ENCODE measurements at places on chromosomes 5 and 9.

DNA sequence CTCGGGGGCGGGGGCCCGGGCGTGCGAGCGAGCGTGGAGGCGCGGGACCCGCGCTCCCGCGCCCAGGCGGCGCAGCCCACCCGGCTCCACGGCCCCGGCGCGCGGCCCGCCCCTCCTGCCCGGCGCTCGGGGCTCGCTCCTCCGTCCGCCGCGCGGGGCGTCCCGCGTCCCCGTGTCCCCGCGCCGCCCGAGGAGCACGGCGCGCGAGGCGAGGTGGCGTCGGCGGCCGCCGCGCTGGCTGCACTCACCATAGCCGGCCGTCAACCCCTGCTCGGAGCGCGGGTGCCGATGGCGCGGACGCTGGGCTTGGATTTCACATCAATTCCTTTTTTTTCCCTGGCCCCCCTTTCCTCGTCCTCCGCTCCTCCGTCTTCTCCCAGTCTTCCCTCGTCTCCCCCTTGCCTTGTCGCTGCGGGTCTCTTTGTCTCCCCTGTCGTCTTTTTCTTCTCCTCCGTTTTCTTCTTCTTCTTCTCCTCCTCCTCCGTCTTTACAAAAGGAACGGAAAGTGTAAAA is 494 bp downstream of the PTCH1 start:
- peak; percentile 29 for DNase-seq

- peak; percentile 69 for DNase-seq
Measured at GRCh38 chr9:125558453-125559092, 148.4 kb downstream of the MAPKAP1 start.

DNA sequence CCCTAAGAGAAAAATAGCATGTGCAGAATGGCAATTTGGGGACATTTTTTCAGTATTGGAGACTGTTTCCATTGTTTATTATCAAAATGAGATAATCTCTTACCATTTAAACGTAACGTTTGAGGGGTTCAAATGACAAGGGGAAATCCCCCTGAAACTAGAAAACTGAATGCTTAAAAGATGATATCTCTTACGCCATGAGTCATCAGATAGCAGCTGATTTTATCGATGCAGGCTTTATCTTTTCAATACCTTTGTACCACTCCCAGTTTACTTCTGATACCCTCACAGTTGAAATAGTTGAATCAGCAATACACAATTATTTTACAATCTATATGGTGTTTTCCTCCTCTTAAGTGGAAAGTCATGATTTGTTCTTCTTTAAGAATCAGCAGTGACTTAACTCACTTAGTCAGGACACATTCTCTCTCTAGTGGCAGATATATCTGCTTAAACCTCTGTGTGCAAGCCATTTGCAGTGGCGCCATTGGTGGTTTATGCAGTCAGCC is 29.2 kb downstream of the OSMR start:
- DNase-seq: no peak

- DNase-seq: no peak
Measured at GRCh38 chr9:127174386-127175318, 52.2 kb upstream of the ANGPTL2 start.

DNA sequence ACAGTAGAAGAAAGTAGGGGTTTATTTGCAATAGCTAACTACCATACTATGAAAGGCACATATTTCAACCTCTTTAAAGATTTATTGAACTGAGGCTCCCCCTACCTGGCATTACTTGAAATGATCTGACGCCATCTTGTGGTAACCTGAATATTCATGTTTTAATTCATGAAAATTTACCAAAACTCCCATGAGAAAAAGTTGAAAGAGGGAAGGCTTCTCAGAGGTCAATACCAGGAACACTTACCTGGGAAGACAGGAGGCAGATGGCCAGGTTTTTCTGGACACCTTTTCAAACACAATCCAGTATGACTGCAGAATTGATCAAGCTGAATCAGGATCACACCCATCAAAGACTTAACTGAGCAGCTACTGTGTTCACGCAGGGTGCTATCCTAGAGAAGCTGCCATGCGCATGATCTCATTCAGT is 9.4 kb downstream of the PRELID2 start:
- peak; percentile 11 for DNase-seq

DNA sequence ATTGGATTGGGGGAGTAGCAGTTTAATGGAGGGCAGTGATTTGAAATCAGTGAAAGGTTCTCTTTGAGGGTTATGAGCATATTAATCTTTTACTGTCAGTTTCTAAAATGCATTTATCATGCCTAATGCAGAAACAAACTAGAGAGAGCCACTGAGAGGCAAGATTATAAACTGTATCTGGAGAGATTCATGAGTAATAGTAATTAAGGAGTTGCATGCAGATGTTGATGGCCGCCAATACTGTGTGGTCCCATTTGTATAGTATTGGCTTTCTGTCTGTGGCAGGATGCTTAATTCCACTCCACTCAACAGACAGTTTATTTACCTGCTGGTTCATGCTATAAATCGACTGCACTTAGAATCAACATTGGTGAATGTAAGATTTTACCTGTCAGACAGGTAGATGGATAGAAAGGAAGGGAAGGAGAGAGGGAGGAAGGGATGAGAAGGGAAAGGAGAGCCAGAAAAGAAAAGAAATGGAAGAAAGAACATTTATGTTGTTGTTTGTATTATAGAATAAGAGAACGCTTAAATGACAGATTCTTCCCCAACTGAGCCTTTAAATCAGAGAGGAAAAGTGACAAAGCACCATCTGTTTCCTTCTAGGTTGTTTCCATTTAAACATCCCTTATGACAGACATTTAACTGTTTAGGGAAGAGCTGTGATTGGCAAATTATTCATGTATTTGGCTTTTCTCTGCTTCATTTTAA is 146.5 kb downstream of the PAM start:
- DNase-seq: no peak

GRCh38 chr9:129145841-129146292 is 32.2 kb downstream of the IER5L start:
- no peak for DNase-seq

GRCh38 chr9:70553707-70554673 is 139.5 kb upstream of the KLF9 start:
- no peak for DNase-seq

DNA sequence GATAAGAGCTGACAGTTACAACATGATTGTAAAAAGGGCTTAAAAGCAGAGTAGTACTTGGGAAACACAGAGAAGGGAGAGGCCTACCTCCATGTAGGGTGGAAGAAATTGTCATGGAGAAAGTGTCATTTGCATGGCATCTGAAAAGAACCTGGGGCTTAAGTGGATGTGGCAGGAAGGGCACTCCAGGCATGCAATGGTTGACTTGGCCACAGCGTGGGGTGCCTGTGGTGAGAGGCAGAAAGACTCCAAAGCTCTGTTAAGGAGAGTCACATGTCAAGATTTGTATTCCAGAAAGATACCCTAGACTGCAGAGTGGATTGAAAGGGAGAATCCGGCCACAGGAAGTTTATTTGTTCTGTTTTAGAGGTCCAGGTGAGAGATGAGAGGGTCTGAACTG is 2.4 kb downstream of the POLR3G start:
- DNase-seq: no peak

- peak; percentile 87 for DNase-seq
Measured at GRCh38 chr9:133742849-133743444, 4.8 kb upstream of the SARDH start.

DNA sequence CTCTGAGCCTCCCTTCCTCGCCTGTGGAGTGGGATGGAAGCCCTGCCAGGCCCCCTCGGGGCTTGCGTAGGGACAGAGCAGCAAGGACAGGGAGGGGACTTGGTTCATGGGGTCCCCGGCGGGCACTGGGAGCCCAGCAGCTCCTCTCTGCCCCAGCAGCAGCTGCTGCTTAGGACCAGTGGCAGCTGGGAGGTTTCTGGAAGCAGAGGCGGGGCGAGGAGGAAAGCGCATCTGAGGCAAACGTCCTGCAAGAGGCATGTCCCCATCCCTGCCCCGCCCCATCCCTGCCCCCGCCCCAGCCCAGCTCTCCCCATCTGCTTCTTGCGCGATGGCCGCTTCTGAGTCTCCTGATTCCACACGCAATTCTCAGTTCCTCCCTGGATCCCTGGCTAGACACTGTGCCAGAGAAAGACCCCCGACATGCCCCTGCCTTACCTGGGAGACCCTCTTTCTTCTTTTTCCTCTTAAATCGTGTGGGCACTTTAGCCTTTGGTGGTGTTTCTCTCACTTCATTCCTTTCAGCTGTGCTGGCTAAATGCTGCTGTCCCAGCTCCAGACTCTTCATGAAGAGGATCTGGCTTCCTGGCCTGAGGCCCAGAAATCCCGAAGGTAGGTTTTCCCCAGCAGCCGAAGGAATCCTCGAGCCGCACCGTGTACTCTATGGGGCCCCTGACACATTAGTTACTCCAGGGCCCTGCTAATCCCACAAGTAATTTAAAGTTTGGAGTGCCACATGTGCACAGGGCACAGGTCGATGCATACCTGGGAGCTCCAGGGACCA is 4.4 kb upstream of the OR2S2 start:
- DNase-seq: peak; percentile 70

- DNase-seq: no peak
Measured at GRCh38 chr5:159182691-159183090, 26.7 kb downstream of the RNF145 start.

DNA sequence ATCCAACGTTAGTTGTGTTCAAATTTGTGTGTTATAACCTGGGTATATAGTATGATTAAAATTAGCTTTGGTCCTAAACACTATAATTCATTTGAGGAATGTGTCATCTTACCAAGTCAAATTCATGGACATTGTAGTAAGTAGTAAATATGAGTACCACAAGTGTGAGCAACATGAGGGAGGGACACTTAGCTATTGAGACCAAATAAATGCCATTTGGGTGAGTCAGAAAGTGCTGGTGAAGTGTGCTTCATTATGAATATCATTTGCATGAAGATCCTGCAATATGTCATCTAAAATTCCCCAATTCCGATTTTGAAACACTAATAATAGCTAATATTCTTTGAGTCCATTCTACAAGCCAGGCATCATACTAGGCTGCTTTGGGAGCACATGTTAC is 336.7 kb upstream of the KIF2A start:
- no peak for DNase-seq

DNA sequence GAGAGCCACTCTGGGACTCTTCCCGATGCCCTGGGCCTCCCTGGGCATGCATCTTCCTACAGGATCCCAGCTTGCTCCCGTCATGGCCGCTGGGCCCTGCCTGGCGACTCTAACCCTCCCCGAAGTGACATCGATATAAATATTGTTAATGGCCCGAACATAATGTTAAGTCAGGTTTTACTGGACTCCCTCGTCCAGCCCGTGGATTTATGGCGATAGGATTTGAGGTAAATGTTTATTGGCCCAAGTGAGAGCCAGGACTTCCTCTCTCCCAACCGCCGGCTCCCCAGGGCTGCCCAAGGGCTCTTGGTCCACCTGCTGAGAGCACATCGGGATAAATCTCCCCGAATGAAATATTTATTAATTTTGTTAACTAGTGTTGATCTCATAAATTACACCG is 246.3 kb downstream of the PBX3 start:
- DNase-seq: no peak

DNA sequence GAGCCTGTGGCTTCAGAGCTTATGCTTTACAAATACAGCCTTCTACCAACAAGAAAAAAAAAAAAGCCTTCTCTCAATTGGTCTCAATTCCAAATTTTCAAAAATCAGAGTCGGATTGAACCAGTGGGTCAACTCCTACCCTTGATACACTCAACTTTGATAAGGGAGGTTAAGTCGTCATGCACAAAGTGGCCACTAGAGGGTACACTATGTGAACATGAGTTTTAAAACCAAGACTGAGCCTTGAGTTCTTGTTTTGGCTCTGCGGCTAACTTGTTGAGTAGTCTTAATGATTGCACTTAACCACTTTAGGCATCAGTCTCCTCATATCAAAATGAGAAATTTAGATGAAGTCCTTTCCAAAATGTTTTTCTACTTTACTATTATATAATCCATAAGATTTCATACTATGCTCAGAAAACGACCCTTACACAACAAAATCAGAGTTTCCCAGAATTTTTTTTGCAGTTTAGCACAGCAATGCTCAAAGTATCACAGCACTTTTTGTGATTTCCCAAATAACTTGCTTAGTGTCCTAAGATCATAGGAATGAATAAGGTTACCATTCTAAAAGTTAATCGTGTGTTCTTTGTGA is 92.9 kb upstream of the MTAP start:
- DNase-seq: peak; percentile 60

GRCh38 chr5:41277476-41278245 is 64.3 kb upstream of the C6 start:
- DNase-seq: no peak

- no peak for DNase-seq
Measured at GRCh38 chr9:123679330-123679987, 250.5 kb downstream of the DENND1A start.

DNA sequence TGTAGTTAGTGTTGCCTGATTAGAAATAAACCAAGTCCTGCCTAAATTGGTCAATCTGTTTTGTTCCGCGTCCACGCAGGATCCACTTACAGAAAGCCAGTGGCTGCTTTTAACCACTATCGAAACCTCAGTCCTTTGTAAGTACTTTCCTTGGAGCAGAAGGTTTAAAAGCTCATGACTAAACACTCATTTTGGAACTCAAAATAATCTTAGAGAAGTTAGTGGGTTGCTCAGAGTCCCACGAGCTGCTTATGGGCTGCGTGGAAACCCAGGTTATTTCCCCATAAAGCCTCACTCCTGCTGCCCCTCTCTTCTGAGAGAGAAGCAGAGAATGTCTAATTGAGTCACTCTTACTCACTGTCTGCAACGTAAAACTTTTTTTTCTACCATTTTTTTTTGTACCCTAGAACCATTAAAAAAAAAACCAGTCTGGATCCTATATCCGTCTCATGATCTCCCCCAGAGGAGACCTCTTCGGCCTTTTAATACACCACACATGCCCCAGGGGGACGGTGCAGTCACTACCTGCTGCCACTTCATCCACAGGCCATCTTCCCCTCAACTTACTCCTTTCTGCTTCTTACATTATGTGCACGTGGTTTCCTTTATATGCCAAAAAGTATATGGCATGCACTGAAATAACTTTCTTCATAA is 7.6 kb downstream of the BASP1 start:
- no peak for DNase-seq

GRCh38 chr9:15100571-15100970 is 190.3 kb upstream of the FREM1 start:
- no peak for DNase-seq

DNA sequence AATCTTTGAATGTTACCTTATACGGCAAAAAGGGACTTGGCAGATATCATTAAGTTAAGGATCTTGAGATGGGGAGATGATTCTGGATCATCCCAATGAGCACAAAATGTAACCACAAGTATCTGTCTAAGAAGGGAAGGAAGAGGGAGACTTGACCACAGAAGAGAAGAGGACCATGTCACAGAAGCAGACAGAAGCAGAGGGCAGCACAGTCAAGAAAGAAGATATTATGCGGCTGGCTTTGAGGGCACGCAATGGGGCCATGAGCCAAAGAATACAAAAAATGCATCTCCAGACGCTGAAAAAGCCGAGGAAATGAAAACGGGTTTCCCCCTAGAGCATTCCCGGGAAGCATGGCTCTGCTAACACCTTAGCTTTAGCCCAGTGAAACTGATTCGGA is 225.3 kb downstream of the NR2F1-AS1 start:
- no peak for DNase-seq

DNA sequence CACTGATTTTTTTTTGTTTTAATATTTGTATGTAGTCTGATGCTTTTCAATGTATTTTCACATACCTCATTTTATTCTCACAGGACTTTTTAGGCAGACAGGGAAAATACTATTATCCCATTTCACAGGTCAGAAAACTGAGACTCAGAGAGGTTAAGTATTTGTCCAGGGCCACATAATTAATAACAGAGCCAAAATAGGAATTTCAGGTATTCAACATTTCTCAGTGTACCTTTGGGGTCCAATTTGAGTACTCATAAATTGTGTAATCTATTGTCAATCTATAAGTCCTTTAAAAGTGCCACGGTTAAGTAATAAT is 120.7 kb upstream of the GRHPR start:
- no peak for DNase-seq

GRCh38 chr9:93319301-93319991 is 132.0 kb upstream of the FAM120A start:
- DNase-seq: no peak

GRCh38 chr5:100840789-100841188 is 62.3 kb downstream of the ST8SIA4 start:
- no peak for DNase-seq
